Left forelimb (tissue), 1 donor: ENCODE measurements at places on chromosomes 2 and 18.

DNA sequence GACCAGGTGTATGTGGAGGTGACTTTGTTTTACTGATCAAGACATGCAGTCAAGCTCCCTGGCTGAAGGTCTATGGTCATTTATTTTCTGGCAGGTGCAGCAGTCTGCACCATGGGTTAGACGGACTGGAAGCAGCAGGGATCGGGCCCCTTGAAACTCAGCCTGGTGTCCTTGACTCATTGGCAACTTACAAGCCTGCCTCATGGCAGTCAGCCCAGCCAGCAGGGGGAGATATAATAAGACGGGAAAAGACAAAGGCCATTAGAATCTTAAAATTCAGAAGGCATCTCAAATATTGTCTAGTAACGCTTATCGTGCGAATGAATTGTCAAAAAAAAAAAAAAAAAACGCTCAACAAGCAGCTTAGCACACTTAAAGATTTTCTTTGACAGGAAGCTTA lies 308.2 kb downstream of the EN1 start:
- no peak for DNase-seq

DNA sequence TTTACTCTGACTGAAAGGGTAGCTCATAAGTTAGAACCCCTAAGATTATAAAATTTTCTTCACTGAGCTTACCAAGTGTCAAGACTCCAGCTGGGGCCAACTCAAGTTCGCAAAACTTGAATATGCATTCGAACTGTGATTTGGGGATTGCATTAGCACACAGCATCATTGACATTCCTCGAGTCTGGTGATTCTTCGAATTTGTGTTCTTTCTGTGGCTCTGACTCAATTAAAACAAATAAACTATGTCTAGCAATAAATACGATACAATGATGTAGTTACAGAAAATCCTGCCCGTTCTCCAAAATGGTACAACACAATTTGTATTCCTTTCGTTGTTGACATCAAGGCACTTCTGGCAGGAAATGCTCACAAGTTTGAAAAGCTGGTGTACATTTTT lies 11.1 kb downstream of the CCL20 start:
- DNase-seq, result no peak

GRCh38 chr18:9994701-9995235 lies 81.0 kb downstream of the VAPA start:
- DNase-seq, result no peak

DNA sequence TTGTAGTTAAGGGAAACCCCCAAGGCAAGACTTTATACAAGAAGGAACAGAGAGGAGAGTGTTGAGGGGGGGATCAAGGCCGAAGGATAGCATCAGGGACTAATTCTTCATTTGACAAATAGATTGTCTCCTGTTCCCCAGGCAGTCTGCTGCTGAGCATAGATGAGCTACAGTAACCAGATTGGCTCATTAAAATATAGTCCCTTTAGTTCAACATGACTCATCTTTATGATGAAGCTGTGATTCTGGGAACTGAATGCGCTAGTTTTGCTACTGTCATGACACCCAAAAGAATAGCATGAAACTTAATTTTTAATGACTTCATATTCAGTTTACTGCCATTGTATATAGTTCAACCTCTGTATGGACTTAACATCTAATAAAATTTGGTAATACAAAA lies 35.5 kb downstream of the TMEFF2 start:
- DNase-seq, result no peak

DNA sequence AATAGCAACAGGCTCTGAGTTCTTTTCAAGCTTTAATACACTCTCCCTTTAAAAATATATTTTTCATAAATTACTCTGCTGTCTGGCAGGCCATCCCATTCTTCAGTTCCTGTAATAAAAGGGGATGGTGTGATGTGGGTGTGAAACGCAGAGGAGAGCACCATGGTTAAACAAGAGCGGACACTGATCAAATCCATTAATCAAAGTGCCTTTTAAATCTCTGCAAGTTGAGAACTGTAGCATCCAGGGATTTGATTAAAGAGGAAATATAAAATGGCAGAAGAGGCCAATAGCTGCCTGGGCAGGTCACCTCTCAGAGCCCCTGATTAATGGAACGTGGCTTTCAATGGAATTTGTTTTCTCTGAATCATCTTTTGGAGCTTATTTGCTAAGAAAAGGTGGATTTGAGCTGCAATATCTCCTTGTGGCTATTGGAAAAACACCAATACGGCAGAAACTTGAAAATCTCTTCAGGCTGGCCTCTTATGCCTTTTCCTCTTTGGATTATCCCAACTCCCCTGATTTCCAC lies 96.9 kb downstream of the ACTR3 start:
- no peak for DNase-seq

DNA sequence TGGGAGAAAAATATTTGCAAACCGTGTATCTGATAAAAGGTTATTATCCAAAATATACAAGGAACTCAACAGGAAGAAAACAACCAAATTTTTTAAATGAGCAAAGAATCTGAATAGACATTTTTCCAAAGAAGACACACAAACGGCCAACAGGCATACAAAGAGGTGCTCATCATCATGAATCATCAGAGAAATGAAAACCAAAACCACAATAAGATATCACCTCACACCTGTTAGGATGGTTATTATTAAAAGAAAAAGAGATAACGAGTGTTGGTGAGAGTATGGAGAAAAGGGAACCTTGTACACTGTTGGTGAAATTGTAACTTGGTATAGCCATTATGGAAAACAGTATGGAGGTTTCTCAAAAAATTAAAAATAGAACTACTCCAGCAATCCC lies 463.3 kb downstream of the IRS1 start:
- DNase-seq, result no peak

- DNase-seq, result no peak
Observed at GRCh38 chr2:10634495-10634894, 55.3 kb downstream of the NOL10 start.

DNA sequence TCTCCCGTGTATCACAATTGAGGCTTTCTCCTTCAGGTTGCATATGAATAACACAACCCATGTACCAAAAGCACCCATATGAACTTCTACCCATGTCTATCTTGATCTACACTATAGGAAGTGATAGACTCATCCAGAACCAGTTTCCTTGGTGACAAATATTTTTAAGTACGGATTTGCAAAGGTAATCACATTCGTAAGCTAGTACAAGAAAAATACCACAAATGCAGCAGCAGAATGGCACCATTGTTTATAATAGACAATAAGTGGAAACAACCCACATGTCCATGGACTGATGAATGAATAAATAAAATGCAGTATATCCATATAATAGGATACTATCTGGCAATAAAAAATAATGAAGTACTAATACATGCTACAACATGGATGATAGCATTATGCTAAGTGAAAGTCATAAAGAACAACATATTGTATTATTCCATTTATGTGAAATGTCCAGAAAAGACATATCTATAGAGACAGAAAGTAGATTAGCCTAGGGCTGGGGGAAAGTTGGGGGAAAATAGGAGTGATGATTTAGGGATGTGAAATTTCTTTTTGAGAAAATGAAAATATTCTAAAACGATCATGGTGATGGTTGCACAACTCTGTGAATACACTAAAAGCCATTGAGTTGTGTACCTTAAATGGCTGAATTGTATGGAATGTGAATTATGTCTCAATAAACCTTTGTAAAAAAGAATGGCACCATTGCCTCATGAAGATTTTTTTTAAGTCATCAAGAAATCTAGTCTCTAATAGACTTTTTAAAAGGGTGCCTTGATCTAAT lies 3.4 kb upstream of the CCDC88A start:
- no peak for DNase-seq

DNA sequence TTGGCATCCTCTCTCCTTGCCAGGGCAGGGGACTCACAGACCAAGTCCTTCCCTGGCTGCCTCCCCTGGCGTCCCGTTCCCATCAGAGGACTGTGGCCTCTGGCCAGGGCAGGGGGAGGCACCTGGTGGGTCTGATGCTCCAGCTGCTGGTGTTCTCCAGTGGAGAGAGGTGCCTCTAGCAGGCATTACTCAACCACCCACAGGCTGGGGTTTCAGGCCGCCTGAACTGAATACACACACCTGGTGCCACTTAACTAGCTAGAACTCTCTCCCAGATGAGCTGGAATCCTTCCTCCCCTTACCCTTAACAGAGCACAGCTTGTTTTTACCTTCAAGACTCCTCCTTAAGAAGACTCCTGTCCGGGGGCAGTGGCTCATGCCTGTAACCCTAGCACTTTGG lies 37.7 kb upstream of the CNGA3 start:
- no peak for DNase-seq

GRCh38 chr2:101469863-101470262 lies 5.0 kb downstream of the RFX8 start:
- no peak for DNase-seq

DNA sequence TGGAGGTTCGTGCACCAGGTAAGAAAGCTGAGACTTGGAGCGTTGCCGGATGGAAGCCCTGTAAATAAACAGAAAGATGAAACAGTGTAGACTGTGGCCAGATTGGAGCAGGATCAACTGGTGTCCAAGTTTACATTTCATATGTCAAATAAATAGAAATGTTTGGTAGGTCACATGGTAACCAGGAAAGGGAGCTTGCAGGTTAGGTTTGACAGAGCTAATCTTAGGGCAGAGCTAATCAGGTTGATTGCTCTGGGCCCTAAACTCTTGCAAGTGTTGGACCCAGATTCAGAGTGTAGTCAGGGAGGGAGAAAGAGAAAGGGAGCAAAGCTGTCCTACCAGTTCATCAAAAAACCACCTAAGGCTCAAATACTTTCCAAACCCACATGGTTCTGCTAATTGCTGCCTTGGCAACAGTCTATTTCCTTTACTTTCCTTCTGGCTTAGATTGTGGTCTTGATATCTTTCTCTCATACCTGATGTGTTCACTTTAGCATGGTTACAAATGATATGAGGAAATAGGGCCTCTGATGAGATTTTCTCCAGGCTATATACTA lies 63.2 kb downstream of the G6PC2 start:
- DNase-seq, result no peak

- no peak for DNase-seq
Observed at GRCh38 chr2:7030810-7031209, 113.6 kb downstream of the RNF144A start.

- DNase-seq, result no peak
Observed at GRCh38 chr2:219736209-219736608, 108.8 kb downstream of the SLC4A3 start.

DNA sequence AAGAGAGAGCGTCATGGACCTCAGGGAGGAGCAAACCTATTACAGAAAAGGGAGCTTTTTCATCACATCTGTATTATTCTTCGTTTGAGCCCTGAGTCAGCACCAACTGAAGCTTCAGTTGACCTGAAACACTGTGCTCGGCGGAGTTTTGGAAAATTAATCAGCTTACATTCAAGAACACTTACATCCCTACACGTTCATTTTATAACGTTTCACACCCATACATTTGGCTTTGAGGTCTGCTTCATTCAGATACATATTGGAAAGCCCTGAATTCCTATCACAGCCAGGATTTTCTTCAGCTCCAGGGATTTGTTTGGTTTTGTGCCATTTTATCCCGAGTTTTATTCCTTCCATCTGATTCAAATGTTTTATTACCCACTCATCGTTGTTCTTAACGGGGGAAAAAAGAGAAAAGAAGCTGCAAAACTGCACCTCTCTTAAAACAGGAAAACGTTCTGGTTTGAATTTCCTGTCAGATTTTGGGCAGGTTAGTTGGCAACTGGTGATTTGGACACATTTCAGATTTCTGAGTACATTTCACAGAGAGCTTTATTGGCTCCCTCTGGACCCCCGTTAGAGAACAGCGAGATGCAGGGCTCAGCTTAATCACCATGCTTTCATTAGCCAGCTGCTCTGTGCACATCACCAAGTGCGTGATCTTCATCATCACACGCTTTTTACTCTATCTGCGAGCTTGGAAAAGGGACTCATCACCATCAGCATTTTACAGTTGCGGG lies 88.8 kb downstream of the CDC42EP3 start:
- no peak for DNase-seq
